ENCODE measurements at places on chromosomes 6 and 20.

DNA sequence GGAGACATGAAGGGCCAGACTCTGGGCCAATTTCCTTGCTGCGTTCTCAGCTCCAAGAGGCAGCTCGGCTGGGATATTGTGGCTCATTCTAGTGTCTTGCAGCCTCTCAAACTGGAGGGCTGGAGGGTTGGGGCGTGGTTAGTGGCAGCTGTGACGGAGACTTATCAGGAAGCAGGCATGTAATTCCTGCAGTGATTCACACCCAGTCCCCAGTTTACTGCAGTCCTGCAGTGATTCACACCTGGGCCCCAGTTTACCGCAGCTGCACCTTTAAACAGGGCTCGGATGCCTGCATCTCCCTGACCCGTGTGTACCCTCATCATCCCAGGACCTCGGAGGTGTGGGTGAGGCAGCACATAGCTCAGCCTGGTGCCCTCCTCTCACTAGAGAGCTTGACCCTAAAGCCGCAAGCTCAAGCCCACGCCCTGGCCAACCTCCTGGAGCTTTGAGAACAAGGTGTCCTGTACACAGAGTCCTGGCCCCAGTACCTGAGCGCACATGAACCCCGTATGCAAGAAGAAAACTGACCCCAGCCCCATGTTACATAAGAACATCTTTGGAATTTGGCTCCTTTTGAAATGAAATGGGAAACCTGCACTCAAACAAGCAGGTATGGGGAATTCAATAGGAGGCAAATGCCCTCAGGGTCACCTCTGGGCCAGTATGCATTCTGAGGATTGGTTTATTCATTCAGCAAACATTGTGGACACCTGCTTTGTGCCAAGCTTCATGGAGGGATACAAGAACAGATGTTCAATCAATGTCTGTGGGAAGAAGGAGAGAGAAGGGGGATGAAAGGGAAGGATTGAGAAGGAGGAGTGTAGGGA lies 55.3 kb upstream of the FAM83D start:
- no peak for DNase-seq

GRCh38 chr6:25942561-25943147 lies 12.2 kb upstream of the SLC17A2 start:
- no peak for DNase-seq

DNA sequence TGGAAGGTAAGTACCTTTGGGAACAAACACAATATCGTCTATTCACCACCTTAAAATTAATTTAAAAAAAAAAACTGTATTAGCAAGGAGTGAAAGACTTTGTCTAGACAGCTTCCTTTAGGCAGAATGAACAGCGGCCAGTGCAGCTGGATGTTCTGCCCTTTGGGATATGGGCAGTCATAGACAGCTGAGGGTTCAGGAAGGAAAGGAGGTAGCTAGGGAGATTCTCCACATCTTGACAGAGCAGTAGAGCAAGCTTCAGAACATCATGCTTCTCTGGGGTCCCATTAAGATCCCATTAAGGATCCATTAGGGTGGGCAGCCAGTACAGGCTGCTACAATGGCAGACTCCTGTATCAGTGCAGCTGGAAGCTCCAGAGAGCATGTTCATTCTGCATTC lies 46.5 kb upstream of the PLCB4 start:
- no peak for DNase-seq

GRCh38 chr6:44185953-44186634 lies 27.5 kb downstream of the CAPN11 start:
- DNase-seq, result no peak

DNA sequence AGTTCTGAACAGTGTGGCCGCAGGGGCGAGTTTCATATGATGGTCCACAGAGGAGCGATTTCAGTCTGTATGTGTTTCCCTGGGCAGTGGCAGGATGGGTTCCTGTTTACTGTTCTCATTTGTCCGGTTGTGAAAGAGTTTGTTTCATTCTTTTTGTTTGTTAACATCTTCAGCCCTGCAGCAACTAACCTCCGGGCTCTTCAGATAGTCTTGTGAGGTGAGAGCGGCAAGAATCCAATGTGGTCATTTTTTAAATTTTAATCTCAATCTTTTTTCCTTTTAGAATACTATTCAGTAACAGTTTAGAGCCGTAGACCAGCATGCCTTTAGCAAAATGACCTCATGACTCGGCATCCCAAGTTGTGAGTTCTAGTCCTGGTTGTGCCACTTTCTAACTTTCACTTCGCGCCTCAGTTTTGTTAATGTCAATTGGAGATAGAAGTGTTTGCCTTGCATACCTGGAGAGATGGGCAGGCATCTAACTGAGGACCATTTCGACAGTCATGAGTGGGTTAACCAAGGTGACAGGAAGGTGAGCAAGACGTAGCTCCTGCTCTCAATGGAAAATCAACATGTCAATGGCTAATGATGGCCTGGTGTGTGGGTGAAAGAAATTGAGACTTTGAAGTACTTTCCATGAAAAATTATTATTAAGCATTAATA lies 38.5 kb upstream of the PXDC1 start:
- no peak for DNase-seq

GRCh38 chr20:62984666-62985443 lies 21.9 kb downstream of the BHLHE23 start:
- no peak for DNase-seq

GRCh38 chr6:144298194-144298593 lies 13.1 kb downstream of the UTRN start:
- no peak for DNase-seq

DNA sequence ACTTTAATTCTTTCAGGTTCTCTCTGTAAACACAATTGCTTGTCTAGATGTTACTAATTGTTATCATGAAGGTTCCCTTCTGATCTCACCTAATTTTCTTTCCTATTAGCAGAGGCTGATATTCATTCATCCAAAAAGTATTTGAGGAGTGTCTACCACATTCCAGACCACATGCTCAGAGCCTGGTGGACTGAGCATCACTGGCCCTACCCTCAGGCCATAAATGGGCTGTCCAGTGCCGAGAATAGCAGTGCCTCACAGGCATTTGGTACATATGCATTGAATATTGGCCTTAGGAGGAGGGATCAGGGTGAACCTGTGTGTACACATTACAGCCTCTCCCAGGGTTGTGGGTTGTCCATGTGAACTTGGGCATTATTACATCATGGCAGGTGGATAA lies 40.4 kb upstream of the PRELID3B start:
- DNase-seq, result no peak

DNA sequence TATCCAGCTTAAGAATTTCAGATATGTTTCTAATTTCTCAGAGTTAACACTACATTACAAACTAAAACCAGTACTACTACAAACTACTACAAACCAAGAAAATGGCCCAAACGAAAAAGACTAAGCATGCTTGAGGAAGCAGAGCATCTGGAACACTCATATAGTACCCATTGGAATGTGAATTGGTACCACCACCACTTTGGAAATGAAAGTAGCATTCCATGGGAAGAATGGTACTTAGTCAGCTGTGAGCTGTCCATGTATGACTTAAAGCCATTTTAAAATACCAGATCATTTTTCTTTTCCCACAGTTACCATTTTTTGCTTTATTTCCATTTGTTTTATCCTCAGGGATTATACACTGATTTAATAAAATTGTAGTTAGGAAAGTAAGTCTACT lies 30.5 kb downstream of the FBXO9 start:
- no peak for DNase-seq

DNA sequence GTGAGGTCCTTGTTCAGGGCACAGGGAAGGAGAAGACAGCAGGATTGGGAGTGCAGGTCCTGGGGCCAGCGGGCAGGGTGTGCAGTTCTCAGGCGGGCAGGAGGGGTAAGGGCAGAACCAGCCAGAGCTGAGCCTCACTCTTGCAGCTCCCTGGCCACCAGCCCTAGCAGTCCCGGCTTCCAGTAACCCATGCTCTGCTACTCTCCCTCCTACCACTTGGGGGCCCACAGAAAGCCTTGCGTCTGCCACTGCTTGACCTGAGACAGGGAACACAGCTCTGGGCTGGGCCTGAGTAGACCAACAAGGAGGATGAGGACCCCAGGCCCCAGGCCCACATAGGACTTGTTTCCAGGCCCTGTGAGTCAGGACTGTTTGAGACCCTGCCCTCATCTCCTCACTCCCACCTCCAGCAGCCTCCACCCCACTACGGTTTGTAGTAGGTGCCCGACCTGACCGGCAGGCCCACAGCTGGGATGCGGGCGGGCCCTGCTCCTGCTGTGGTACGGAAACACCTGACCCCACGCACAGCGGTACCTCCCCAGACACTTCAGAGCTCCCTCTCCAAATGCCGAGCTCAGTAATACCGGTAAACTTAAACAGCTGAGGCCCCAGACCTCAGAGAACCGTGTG lies 39.2 kb downstream of the KCNK5 start:
- DNase-seq, result no peak

DNA sequence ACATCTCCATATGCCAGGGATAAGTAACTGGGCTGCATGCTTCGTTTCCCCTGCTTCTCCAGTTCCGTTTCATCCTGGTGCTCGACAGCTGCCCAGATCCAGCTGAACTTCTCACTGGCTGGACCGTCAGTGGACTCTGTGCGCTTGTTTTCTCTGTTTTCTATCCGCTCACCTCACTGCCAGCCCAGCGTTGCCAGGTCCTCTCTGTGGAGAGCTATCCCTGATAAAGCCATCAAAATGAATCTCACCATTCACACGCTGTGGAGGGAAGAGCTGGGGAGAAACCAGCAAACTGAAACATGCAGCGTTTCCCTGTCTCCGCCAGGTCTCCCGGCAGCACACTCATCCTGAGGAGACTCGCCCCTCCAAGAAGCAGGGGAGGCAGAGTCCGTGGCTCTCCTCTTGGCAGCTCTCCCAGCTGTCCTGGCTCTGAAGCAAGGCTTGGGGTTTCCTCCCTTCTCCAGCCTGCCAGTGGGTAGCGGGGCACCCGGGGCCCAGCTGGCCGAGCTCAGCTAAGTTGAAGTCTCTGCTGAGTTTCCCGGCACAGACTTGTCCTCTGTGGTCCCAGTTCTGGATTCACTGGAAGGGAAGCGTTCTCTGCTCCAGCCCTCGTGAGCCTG lies 160.9 kb downstream of the DTNBP1 start:
- no peak for DNase-seq

DNA sequence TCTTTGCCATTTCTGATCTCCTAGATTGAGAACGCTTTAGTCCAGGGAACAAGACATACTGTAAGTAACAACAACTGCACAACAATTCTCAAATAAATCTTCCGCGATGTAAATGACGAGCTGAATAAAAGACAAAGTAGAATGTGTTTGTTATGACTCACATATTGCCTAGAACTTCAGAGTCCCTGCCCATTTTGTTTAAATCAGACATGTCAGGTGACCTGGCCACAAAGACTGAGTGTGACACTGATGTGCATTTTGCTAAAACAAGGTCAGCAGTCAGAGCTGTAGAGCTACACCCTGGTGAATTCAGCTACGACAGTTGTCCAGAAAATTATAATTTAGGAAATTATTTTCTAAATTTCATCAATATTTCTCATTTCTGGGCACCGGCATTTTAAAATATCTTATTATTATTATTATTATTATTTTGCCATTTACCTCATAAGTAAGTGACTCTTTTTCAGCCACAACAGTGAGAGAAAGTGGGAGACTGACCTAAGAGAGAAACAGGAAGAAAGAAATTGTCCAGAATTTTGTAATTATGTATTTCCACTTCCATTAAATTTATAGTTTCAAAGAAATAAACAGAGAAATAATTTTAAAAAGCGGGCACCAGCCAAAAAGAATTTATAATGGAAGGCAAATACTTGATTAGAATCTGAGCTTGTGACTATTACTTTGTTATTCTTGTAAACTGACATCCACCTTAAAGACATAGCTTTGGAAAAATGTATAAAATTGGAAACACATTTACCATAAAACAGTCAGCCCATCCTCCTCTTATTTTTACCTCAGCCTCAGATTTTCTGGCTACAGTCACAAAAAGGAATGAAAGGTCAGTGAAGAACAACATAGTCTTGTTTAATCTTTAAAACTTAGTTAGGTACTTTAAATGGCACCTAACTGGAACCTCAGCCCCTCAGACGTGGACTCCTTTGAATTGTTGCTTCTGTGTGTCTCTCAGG lies 157.0 kb upstream of the CITED2 start:
- DNase-seq, result no peak

GRCh38 chr20:46811224-46812084 lies 83.2 kb upstream of the EYA2 start:
- no peak for DNase-seq

DNA sequence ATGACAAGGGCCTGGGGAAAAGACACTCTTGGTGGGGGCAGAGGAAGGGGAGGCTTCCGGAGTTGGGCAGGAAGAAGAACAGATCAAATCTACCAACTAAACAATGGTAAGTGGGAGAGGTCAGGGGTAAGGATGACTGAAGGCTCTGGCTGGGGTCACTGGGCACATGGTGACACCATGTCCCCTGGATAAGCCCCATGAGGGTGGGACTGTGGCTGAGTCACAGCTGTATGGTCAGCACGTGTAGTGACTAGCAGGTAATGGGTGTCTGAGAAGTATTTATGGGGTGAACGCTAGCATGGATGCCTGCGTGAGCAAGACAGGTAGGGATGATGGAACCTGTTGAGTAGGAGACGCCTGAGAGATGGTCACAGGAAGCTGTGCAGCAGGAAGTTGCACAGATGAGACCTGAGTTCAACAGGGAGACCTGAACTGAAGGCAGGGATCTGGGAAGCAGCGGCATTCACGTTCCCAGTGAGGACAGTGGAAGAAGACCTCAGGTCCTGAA lies 64.5 kb upstream of the SNX9 start:
- DNase-seq, result no peak

DNA sequence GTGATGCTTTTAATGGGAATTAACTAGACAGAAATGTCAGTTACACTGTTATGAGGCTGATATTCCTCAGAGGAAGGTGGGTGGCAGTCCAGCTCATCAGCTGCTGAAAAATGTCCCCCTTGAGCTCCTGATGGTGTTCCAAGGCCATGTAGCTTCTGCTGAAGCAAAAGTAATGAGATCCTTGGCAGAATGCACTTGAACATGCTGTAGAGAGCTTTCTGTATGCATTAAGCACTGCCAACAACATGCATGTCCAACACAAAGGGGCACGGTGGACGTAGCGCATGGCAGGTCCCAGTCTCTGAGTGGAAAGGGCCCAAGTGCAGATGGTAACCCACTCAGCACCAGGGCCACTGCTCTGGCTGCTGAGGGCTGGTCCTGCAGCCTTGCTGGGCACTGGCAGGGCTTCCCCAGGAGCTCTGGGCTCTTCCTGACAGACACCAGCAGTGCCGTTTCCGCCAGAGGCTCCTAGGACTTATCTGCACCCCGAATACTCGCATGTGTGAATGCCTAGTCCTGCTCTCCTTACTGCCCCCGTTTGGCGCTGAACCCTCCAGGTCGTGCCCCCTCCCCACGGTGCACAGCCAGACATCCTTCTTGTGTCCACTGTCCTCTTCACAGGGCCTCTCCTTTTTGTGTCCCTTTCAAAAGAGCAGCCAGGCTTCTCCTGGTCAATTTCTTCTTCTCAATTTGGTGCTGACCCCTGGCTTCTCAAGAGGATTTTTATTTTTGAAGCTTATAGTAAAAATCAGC lies 18.6 kb upstream of the SYNDIG1 start:
- DNase-seq, result no peak

GRCh38 chr20:54704032-54704635 lies 228.7 kb downstream of the DOK5 start:
- DNase-seq, result no peak

DNA sequence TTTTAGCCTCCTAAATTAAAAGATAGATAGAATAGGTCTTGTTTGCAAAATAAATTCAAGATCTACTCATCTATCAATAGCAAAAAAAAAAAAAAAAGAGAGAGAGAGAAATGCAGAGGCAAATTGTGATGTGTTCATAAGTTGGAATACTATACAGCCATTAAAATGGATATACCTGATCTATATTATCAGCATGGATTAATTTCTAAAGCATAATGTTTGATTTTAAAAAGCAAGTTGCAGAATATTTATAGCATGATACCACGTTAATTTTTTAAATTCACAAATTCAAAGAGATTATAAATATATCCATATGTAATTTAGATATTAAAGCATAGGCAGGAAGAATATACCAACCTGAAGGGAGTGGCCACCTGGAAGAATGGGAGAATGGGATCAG lies 114.9 kb upstream of the PTPRT start:
- no peak for DNase-seq
